ENCODE measurements at places on chromosomes 13 and 19.

- DNase-seq, result no peak
Observed at GRCh38 chr19:49895566-49896297, 955 bp downstream of the IL4I1 start.

DNA sequence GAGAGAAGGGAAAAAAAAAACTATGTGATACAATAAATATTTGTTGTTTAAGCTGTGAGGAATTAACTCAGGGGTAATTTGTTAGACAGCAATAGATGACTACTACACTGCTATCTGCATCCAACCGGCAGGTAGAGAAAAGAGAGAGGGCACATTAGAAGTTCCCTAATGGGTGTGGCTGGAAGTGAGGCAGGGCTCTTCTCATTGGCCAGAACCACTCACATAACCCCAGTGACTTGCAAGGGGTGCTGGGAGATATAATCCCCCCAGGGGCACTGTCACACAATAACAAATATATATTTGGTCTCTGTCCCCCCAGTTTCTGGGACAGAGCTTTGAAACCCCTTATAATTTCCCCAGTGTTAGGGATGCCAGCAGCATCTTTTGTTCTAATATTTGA lies 24.3 kb downstream of the FGF21 start:
- no peak for DNase-seq

DNA sequence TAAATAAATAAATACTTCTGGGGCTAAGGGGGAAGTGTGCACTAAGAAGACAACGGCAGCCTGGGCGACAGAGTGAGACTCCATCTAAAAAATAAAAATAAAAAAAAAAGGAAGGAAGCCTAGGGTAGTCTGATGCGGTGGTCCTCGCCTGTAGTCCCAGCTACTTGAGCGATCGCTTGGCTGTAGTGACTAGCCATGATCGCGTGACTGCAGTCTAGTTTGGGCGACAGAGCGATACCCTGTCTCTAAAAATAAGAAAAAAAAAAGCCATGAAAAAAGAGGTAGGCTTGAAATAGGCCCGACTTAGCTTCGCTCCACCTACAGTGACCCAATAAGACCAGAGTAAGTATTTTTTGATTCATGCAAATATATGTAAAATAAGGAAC lies 661 bp upstream of the BABAM1 start:
- no peak for DNase-seq

DNA sequence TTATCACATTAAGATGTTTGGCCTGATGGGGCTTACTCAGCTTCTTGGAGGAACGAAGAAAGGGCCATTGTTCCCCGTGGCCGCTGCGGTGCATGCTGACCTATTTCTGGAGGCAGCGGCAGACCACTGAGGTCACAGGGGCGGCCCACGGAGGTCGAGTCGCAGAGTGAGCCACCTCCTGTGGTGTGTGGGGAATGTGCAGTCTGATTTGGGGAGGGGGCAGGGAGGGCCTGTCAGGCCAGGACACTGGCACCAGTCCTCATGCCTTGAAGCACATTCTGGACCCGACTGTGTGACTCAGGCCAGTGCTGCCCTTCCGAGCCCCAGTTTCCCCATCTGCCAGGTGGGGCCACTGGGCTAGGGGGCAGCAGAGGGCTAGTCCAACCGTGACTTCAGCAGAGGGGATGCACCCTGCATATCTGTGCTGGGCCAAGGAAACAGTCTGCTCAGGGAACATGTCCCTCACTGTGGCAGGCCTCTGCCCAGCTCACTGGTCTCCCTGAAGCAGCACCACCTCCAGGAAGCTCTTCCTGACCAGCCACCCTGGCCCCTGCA lies 6.3 kb downstream of the SLC7A10 start:
- no peak for DNase-seq

DNA sequence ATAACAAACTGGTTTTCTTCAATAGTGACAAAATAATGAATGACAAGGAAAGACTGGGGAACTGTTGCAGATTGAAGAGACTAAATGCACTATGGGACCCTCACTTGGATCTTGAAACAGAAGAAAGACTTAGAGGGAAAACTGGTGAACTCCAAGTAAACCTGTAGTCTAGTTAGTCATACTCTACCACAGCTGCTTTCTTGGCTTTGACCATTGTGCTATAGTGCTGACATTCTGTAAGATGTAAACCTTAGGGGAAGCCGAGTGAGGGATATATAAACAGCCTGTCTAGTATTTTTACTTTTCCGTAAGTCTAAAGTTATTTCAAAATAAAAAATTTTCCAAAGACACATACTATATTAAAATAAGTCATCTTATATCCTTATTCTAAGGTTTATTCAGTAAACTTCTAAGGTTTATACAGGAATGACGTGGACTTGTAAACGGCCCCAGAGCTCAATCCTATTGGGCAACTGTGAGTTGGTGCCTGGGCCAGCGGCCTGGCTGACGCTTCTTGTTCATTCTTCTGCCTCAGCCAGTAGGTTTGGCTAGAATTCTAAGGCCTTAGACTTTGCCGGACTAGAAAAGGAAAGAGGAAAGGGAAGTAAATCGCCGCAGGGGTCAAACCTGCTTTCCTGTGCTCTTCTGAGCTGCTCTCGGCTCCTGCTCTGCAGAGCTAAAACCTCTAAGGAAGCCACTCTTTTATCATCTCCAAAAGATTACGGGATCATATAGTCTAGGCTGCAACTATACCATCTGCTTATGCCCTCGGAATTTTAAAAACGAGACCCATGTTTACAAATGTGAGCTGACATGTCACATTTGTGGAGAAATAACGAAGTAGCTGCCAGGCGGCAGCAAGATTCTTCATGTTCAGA lies 33.6 kb upstream of the UBE2L5 start:
- DNase-seq, result no peak

GRCh38 chr13:42041684-42042035 lies 6.8 kb upstream of the DGKH start:
- no peak for DNase-seq

- no peak for DNase-seq
Observed at GRCh38 chr19:8210421-8211101, 1.4 kb downstream of the CERS4 start.

GRCh38 chr19:1923319-1923718 lies 17.7 kb upstream of the CSNK1G2 start:
- DNase-seq, result peak; percentile 29

- DNase-seq, result no peak
Observed at GRCh38 chr13:20814224-20814910, 40.6 kb upstream of the EEF1AKMT1 start.

- no peak for DNase-seq
Observed at GRCh38 chr19:54172471-54173358, at the start of gene TMC4. TSS of gene TMC4 (minus strand) at chr19:54173160. CDS start at chr19:54173117, 43 bp downstream.

DNA sequence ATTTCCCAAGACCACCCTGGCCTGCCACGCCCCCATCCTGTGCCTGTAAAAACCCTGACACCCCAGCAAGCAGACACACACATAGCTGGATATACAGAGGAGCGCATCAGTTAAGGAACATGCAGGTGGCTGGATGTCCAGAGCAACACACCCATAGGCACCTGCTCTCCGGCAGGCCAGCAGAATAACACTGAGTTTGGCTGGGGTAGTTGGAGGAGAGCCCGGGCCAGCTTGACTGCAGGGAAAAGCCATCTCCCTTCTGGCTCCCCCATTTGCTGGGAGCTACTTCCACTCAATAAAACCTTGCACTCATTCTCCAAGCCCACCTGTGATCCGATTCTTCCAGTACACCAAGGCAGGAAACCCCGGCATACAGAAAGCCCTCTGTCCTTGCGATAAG lies 8.9 kb downstream of the RASL11A start:
- no peak for DNase-seq
